ENCODE measurements at places on chromosomes 7 and 10.

GRCh38 chr10:92761571-92761970 lies 71.8 kb downstream of the HHEX start:
- DNase-seq: no peak
- no peaks in the 10 kb centered on the region for H3K27me3 ChIP-seq
- H3K27ac ChIP-seq: no peak overlapping the region
- peaks cover 5% of the 10 kb centered on the region for H3K4me1 ChIP-seq

DNA sequence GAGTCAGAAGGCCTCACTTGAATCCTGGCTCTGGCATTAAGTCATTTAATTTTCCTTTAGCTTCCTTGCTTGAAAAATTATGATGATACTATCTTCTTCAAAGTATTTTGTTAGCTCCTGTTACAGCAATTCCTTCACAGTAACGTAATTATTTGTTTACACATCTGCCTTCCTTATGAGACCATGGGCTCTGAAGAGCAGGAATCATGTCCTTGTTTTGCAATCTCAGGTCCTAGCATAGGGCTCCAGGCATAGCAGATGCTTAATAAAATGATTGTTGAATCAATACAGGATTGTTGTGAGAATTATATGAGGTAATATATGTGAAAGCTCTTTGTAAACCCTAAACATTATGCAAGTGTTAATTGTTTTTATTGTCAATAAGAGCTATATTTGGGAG lies 25.5 kb downstream of the KLHDC10 start:
- H3K36me3 ChIP-seq: no peaks in the 10 kb centered on the region
- no peaks in the 10 kb centered on the region for H3K4me1 ChIP-seq
- H3K4me3 ChIP-seq: no peak overlapping the region
- DNase-seq: peak; percentile 23
- no peak overlapping the region for H3K27ac ChIP-seq

DNA sequence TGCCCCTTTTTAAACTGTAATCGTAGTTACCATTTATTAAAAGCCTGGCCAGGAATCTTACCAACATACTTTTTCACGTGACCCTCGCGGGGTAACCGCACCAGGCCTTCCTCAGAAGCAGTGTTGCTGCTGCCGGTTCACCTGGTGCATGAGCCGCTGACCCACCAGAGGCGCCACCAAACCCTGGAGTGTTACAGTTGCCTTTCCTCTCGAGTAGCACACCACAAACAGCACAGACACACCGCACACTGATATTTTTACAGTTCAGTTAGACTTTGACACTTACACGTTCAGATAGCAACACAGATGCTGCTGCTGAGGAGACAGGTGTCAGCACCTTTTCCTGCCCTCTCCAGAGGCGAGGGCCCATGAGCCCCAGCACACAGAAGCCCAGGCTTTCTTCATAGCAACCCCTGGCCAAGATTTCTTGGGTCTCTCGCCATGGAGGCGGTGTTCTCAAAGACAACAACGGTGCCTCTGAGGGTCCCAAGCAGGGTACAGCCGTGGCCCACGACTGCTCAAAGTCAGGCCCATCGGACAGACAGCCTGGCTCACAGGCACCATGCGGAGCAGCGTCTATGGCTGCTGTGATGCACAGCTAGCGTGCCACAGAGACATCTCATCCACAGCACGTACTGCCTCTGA lies 123.1 kb downstream of the DIP2C start:
- H3K36me3 ChIP-seq: no peaks in the 10 kb centered on the region
- peaks cover 26% of the 10 kb centered on the region for H3K4me1 ChIP-seq
- H3K4me3 ChIP-seq: no peak overlapping the region
- no peak overlapping the region for H3K27ac ChIP-seq

- no peak for DNase-seq
- no peak overlapping the region for H3K4me3 ChIP-seq
- no peaks in the 10 kb centered on the region for H3K36me3 ChIP-seq
- H3K27me3 ChIP-seq: no peaks in the 10 kb centered on the region
Measured at GRCh38 chr10:31004611-31005193, 27.0 kb downstream of the ZNF438 start.

DNA sequence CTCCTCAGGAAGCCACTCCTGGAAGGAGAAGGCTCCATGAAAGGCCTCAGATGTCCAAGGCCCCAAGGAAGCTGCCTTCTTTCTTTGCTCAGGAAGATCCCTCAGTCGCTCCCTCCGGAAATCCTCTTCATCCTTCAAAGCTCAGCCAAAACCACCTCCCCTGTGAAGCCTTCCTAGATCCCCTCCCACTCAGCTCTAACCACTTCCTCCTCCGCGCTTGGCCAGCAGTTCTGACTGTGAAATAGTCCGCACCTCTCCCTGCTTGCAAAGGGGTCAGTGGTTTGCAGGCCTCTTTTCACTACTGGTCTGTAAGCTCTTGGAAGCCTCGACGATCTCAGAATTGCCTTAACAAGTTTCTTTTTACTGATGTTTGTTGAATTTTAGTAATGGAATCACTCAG lies 23.9 kb downstream of the PYROXD2 start:
- H3K4me3 ChIP-seq: no peak overlapping the region
- H3K4me1 ChIP-seq: peaks cover 16% of the 10 kb centered on the region
- H3K36me3 ChIP-seq: peaks cover 2% of the 10 kb centered on the region
- DNase-seq: no peak
- H3K27me3 ChIP-seq: no peaks in the 10 kb centered on the region

- H3K4me3 ChIP-seq: no peak overlapping the region
- H3K4me1 ChIP-seq: no peaks in the 10 kb centered on the region
- no peak overlapping the region for H3K27ac ChIP-seq
Measured at GRCh38 chr7:40802497-40802896, 667.7 kb downstream of the SUGCT start.

DNA sequence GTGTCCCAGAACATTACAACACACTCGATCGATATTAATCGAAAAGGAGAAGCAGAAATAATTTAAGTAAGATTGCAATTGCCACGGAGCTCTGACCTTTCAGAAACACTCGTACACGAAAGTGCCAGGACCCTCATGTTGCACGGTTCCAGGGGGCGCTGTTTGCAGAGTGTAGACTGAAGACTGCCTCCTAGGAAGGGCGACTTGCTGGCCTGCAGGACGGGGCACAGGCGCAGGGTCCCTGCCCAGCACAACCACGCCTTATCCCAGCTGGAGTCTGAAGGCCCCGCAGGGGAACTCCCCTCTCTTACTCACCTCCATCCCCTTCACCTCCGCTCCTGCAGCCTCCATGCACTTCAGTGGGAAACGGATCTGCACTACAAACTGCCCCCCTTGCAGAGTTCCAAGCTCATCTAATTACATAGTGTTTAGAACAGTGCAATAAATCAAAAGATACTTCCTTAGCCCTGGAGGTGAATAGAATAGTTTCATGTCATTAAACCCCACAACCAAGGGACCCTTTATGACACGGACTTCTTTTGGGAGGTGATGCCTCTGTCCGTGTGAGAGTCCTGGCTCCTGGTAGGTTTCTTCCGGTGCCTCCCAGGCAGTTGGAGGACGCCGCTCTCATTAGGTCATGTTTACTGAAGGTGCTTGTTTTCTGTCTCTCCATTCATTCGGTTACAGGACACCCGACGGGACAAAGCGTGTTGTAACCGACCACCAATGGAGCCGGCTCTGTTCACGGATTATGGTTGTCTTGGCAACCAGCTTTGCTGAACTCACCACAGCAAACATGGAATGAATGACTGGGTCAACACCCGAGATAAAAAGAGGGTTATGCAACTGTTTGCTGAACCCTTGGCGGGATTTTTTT lies 262.2 kb downstream of the BAMBI start:
- peak overlapping the region; percentile 25 for H3K27ac ChIP-seq
- peak; percentile 42 for DNase-seq
- H3K4me3 ChIP-seq: no peak overlapping the region
- no peaks in the 10 kb centered on the region for H3K36me3 ChIP-seq
- peaks cover 4% of the 10 kb centered on the region for H3K27me3 ChIP-seq

DNA sequence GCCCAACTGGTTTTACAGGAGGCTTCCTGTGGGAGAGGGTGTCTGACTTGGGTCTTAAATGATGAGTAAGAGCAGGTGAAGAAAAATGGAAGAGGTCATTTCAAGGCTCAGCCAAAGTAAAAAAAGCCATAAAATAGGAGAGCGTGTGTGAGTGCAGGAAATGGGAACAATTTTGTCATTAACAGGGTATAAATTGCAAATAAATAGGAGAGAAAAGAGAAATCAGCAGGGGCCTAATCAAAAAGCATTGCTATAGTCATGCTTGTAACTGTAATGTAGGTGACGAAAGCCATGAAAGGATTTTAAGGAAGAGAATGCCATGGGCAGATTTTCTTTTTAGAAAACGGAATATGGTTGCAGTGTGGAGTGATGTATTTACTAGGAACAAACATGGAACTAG lies 15.7 kb upstream of the SEMA3A start:
- no peaks in the 10 kb centered on the region for H3K36me3 ChIP-seq
- H3K27me3 ChIP-seq: no peaks in the 10 kb centered on the region
- H3K27ac ChIP-seq: no peak overlapping the region
- DNase-seq: no peak

DNA sequence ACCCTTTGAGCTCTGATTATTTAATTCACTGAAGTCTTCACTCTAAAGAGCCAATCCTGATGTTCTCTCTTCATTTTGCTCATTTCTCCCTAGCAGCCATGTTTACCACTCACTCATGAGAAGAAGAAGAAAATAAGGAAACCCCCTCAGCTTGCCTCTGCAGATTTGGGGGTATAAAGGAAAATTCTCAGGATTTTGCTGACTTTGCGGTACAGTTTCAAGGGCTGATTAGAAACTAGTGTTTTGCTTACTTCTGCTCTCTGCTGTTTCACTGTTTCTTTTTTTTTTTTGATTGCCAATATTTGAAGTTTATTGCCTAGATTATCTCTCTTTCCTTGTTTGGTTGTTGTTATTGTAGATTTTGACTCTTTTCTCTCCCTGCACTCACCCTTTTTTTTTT lies 23.4 kb downstream of the PCBD1 start:
- H3K4me1 ChIP-seq: no peaks in the 10 kb centered on the region
- no peak overlapping the region for H3K27ac ChIP-seq
- H3K36me3 ChIP-seq: peaks cover 19% of the 10 kb centered on the region
- no peak for DNase-seq
- H3K4me3 ChIP-seq: no peak overlapping the region

DNA sequence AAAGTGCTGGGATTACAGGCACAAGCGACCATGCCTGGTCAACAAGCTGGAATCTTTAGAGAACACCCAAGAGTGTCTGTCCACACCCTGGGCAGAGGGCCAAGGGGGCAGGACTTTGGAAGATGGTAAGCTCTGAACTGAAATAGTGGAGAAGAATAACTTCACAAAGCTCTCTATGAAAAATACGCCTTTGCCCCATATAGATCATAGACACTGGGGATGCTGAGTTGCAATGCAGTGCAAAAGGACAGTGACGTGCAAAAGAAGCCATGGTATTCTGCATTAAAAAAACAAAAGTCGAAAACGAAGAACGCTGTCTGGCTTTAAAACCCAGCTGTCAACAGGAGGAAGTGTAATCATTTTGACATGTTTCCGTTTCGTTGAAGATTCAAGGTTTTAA lies 353.6 kb downstream of the CALN1 start:
- no peak overlapping the region for H3K27ac ChIP-seq
- no peak overlapping the region for H3K4me3 ChIP-seq
- no peaks in the 10 kb centered on the region for H3K36me3 ChIP-seq
- no peaks in the 10 kb centered on the region for H3K4me1 ChIP-seq
- H3K27me3 ChIP-seq: no peaks in the 10 kb centered on the region

- H3K36me3 ChIP-seq: no peaks in the 10 kb centered on the region
- H3K27me3 ChIP-seq: no peaks in the 10 kb centered on the region
- H3K4me1 ChIP-seq: no peaks in the 10 kb centered on the region
- H3K4me3 ChIP-seq: no peak overlapping the region
Measured at GRCh38 chr10:67775279-67775678, 62.7 kb downstream of the DNAJC12 start.

DNA sequence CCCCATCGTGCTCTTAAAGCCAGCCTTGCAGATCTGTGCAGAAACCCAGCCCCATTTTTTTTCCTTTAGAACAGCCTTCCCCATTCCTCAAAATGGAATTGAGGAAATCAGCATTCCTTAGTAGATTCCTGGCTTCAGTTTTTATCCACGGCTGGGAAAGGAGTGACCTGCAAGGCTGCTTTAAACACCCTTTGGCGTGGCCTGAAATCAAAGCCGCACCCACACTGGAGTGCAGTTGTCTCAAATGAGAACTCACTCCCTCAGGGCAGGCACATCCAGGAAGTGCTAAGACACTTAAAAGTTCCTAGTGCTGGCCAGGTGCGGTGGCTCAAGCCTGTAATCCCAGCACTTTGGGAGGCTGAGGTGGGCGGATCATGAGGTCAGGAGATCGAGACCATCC lies 34.8 kb downstream of the HTR5A start:
- no peak overlapping the region for H3K27ac ChIP-seq
- H3K4me1 ChIP-seq: peaks cover 9% of the 10 kb centered on the region
- DNase-seq: no peak
- H3K27me3 ChIP-seq: peaks cover 2% of the 10 kb centered on the region

- DNase-seq: no peak
- H3K4me1 ChIP-seq: peaks cover 16% of the 10 kb centered on the region
- no peak overlapping the region for H3K27ac ChIP-seq
- no peak overlapping the region for H3K4me3 ChIP-seq
- peaks cover 17% of the 10 kb centered on the region for H3K36me3 ChIP-seq
- no peaks in the 10 kb centered on the region for H3K27me3 ChIP-seq
Measured at GRCh38 chr7:135160098-135160857, 10.2 kb downstream of the CYREN start.

DNA sequence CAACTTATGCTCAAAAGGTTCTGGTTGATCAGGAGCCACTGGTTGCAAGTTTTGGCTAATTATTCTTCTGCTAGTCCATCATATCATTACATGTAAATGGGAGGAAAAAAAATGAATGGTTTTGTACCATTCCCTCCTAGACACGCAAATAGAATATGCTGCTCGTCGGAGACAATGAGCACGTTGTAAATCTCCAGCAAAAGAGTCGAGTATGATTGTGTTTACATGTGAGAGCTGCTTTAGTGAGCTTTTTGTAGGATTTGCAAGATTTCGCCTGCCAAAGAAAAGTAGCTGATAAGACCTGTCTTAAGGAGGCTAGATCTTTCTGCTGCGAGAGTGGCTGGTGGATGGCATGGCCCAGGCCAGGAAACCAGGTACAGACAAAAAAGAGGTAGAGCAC lies 109.0 kb downstream of the ZMYND11 start:
- no peak overlapping the region for H3K27ac ChIP-seq
- no peaks in the 10 kb centered on the region for H3K27me3 ChIP-seq
- H3K4me1 ChIP-seq: peaks cover 7% of the 10 kb centered on the region
- peaks cover 18% of the 10 kb centered on the region for H3K36me3 ChIP-seq

DNA sequence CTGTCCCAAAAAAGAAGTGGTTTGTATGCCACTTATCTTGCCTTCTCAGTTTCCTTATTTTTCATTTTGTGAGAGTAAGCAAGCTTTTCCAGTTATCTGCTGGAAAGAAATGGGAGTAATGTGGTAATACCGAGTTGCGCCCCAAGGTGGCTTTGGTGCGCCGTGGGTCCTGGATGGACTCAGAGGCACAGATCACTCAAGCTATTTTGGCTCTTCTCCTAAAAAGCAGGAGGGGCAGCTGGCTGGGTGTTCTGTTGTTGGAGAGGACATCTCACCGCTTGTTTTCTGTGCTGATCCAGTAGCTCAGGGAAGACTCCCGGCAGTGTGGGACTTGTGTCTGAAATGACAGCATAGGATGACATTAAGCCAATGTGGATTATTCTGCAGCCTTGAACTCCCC lies 16.4 kb downstream of the PRKRIP1 start:
- H3K36me3 ChIP-seq: peaks cover 84% of the 10 kb centered on the region
- no peak overlapping the region for H3K27ac ChIP-seq
- H3K4me3 ChIP-seq: no peak overlapping the region
- H3K27me3 ChIP-seq: no peaks in the 10 kb centered on the region
- H3K4me1 ChIP-seq: no peaks in the 10 kb centered on the region
- peak; percentile 56 for DNase-seq
